Esophagus mucosa (tissue), 1 donor: ENCODE measurements at places on chromosomes 6 and 20. TPM values are rescaled to one million over a fixed set of nuclear protein-coding genes. Genes with fewer than 3 reads are reported as not detected.

Gene SIRPG
- total RNA-seq, result 0.60 TPM

- ATAC-seq, result no peak
Observed at GRCh38 chr20:53842301-53843099, 227.9 kb downstream of the BCAS1 start.

Gene RHAG
- not detected for total RNA-seq

DNA sequence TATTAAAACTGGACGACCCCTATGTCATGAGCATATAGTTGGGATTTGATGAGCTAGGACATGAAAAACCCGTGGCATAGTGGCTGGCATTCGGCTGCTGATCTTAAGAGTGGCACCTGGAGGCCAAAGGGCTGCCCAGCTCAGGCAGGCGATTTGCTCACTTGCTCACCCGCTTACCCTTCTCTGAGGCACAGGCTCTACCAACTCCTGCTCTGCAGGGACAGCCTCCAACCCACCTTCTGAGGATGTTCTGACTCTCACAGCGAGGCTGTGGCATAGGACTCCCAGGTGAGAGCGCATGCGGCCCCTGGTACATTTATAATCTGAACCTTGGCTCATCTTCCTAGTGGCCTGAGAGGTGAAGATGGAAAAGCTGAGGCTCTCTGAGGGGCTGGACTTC is 995 bp downstream of the RSPO4 start:
- ATAC-seq, result no peak

DNA sequence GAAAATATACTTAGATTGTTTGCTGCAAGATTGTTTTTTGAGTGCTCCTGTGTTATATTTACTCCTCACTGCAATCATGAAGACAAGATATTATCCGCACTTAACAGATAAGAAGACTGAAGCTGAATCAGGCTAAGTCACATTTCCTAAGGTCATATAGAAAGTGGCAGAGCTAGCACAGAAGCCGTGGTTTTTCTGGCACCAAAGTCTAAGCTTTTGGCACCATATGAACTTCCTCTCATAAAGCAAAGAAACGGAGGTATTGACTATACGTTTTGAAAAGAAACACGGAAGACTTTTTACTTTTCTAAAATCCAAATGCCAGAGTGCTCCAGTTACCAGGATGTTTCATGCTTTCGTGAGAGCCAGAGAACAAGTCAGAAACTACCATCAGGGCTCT is 9.3 kb upstream of the DTD1 start:
- no peak for ATAC-seq

Gene HLA-DQB1
- total RNA-seq, result 1.1 TPM

GRCh38 chr20:840858-841567 is 7.5 kb downstream of the FAM110A start:
- ATAC-seq, result peak; percentile 25

DNA sequence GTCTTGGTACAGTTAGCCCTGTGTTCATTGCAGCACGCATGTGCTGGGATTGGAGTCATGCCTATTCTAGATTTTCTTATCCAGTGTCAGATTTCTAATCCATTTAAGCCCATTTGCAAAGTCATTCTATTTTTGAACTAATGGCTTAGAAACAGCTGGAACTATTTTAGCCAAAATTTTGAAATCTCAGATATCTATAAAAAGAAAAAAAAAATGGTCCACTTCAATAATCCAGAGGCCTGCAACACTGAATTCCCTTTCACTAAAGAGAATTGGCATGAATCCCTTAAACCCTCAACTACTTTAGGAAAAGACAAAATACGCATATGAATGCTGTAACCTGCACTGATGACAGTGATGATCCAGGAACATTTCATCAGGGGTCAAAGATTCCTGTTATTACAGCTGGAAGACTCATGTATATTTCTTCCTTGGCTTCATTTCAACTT is 1.5 kb downstream of the COL21A1 start:
- ATAC-seq, result no peak

Gene KCNQ2
- total RNA-seq, result not detected

DNA sequence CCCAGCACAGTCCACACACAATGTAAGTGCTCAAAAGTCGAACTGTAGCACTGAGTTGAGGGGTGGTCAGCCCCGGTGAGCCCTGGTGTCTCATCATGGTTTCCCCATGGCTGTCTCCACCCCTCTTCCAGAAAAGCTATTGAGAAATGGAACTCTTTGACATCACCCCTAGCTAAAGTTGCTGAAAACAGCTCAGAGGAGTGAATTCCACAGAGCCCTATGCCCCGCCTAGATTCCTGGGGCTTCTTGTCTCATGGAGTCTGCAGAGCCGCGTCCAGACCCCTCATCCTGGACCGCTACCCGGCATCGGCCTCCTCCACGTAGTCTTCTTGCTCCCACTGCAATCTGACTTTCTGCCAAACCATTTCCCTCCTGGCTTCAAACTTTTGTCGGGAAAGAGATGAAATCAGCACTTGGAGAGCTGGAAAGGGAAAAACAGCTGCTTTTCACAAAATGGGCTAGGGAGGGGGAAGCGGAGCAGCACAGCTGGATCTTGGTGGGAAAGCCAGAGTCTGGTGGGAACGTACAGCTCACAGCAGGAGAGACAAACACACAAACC is 132.2 kb downstream of the SNX5 start:
- ATAC-seq, result no peak
